ENCODE measurements at places on chromosomes 1 and 21. TPM values are rescaled to one million over a fixed set of nuclear protein-coding genes. Genes with fewer than 3 reads are reported as not detected.

DNA sequence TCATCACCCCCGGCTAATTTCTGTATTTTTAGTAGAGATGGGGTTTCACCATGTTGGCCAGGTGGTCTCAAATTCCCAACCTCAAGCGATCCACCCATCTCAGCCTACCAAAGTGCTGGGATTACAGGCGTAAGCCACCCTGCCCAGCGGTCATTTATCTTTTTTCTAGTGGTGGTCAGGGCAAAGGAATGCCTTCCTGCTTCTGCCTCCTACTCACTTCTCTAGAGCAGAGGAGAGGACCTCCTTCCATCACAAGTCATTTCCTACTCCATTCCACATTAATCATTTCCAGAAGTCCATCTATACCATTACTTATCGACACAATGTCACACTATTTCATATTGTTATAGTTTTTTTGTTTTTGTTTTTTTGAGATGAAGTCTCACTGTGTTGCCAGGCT is 13.3 kb downstream of the FBXO42 start:
- no peak overlapping the region for H3K27ac ChIP-seq
- peaks cover 3% of the 10 kb centered on the region for H3K36me3 ChIP-seq
- no peak overlapping the region for H3K4me3 ChIP-seq
- no peak for DNase-seq

DNA sequence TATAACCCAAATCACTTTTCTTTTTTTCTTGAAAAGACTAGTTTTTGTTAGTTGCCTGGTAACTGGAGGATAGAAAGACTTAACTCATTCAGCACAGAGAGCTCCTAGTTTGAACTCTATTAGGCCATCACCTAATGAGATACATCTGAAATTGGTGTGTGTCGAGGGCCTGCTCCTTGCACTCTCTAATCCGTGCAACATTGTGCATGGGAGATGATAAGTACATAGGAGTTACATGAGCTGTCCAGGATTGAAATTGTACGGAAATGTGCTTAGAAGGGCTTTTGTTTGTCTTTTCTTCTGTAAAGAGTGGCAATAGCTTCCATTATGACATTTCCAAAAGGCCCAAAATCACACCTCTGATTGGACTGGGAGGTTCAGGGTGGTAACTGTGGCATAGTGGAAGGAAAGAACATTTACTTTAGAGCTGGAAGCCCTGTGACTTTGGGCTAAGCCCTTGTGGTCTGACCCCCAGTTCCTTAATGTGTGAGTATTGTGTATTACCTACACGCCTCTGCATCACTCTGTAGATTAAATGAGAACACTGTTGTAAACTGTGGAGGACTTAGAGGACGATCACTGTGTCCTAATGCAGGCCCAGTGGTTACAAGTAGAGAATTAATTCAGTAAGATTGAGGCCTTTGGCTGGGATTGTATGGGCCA is 71.2 kb downstream of the FGGY start:
- no peaks in the 10 kb centered on the region for H3K27me3 ChIP-seq
- DNase-seq = no peak
- H3K27ac ChIP-seq = no peak overlapping the region
- no peaks in the 10 kb centered on the region for H3K4me1 ChIP-seq
- H3K36me3 ChIP-seq = peaks cover 24% of the 10 kb centered on the region

Gene ZNF683
- not detected for total RNA-seq

Gene LYST
- 0.57 TPM for total RNA-seq
